ENCODE measurements at places on chromosomes 4 and X.

- H3K4me3 ChIP-seq, result no peak overlapping the region
- DNase-seq, result no peak
- H3K27ac ChIP-seq, result no peak overlapping the region
- H3K36me3 ChIP-seq, result no peaks in the 10 kb centered on the region
- no peaks in the 10 kb centered on the region for H3K27me3 ChIP-seq
- no peaks in the 10 kb centered on the region for H3K4me1 ChIP-seq
These were observed 41.7 kb upstream of the H2AZ1 start for GRCh38 chr4:99991741-99992140.

- H3K4me1 ChIP-seq, result no peaks in the 10 kb centered on the region
- no peak overlapping the region for H3K4me3 ChIP-seq
- H3K36me3 ChIP-seq, result no peaks in the 10 kb centered on the region
- no peaks in the 10 kb centered on the region for H3K27me3 ChIP-seq
These were observed 34.3 kb upstream of the ARMCX4 start for GRCh38 chrX:101450961-101451360.

DNA sequence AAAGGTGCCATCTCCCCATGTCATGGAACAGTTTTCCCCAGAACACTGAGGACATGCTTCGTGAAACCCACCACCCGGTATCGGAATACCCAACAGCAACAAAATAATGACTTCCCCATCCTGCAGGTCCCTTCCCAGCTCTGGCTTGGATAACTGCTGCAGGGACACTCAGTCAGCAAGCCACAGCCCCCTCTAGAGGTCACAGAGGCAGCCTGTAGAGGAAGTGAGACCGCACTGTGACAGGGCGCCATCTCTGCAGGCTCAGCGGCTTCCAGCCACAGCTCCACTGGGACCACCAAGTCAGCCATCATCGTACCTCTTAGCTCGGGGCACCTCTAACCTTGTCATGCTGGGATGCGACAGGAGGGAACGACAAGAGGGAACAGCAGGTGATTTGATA is 315.9 kb downstream of the LDB2 start:
- H3K36me3 ChIP-seq, result no peaks in the 10 kb centered on the region
- no peak overlapping the region for H3K27ac ChIP-seq
- no peaks in the 10 kb centered on the region for H3K4me1 ChIP-seq
- H3K27me3 ChIP-seq, result no peaks in the 10 kb centered on the region
- DNase-seq, result no peak
- no peak overlapping the region for H3K4me3 ChIP-seq

DNA sequence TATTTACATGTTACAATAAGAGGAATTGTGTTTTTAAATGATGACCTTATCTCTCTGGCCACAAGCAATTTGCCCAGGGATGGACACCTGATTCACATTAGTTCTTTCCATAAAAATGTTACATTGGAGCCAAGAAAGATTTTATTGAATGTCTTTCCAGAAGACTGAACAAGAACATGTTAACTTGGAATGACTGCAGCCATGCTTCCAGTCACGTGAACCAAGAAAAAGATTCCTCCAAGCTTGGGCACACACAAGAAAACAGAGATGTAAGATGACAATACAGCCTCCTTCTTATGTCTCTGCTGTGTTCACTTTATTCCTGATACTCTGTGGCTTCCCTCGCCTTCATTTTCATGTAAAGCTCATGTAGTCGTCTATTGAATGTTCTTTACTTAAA is 737.6 kb downstream of the TRIML1 start:
- DNase-seq, result no peak
- H3K27me3 ChIP-seq, result no peaks in the 10 kb centered on the region
- no peaks in the 10 kb centered on the region for H3K36me3 ChIP-seq
- H3K27ac ChIP-seq, result no peak overlapping the region
- no peak overlapping the region for H3K4me3 ChIP-seq

GRCh38 chr4:90124276-90124675 is 2.9 kb upstream of the CCSER1 start:
- H3K36me3 ChIP-seq, result no peaks in the 10 kb centered on the region
- H3K4me3 ChIP-seq, result no peak overlapping the region

GRCh38 chr4:12186526-12186925 is 757.8 kb upstream of the HS3ST1 start:
- no peak overlapping the region for H3K4me3 ChIP-seq
- no peak overlapping the region for H3K27ac ChIP-seq
- no peaks in the 10 kb centered on the region for H3K36me3 ChIP-seq
- H3K4me1 ChIP-seq, result no peaks in the 10 kb centered on the region

DNA sequence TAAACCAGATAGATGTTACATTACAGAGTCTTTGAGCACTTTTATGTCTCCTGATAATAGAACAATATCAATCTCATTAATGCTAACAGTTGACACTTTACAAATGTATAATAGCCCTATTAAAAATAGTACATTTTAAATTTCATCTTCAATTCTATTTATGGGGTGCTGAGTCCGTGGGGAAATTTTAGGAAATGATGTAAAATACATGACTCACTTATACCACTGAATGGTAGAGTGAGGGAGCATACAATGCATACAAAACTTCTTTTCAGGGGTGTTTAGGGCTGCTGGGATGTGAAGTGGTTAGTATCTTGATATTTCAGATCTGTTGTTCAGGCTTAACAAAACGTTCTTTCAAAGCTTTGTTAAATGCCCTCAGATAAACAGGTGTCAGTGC is 696.2 kb downstream of the TRAM1L1 start:
- H3K4me1 ChIP-seq, result no peaks in the 10 kb centered on the region
- no peak overlapping the region for H3K4me3 ChIP-seq
- DNase-seq, result no peak
- no peaks in the 10 kb centered on the region for H3K27me3 ChIP-seq

GRCh38 chr4:1160351-1160750 is 12.0 kb downstream of the SPON2 start:
- no peaks in the 10 kb centered on the region for H3K4me1 ChIP-seq
- H3K27ac ChIP-seq, result no peak overlapping the region
- H3K27me3 ChIP-seq, result peaks cover 2% of the 10 kb centered on the region
- H3K36me3 ChIP-seq, result no peaks in the 10 kb centered on the region
- no peak overlapping the region for H3K4me3 ChIP-seq

DNA sequence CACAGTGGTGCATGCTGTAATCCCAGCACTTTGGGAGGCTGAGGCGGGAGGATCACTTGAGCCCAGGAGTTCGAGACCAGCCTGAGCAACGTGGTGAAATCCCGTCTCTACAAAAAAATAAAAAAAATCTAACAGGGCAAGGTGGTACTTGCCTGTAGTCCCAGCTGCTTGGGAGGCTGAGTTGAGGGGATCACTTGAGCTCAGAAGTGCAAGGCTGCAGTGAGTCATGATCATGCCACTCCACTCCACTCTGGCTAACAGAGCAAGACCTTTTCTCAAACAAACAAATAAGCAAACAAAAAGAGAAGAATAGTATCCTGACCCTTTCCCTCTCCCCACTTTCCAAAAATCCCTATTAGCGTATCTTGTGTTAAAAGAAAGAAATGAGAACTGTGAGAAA is 52.7 kb downstream of the NPY1R start:
- no peaks in the 10 kb centered on the region for H3K36me3 ChIP-seq
- DNase-seq, result no peak
- H3K4me3 ChIP-seq, result no peak overlapping the region
- no peak overlapping the region for H3K27ac ChIP-seq
- H3K4me1 ChIP-seq, result no peaks in the 10 kb centered on the region
- no peaks in the 10 kb centered on the region for H3K27me3 ChIP-seq

DNA sequence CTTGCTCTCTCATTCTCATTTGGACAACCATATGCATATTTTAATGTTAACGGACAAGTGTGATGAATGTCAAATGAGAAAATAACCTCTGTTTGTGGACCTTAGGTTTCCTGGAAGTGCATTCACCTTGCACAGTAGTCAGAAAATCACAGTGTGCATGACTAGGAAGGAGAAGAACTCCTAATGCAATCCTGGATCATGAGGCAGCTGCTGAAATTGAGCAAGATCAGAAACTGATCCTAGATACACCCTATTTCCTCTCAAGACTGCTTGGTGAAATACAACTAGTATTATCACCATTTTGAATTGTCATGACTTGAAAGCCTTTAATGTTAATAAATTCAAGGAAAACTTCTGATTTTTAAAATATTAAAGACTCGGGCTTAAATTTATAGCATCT is 1148.9 kb downstream of the STIM2 start:
- no peaks in the 10 kb centered on the region for H3K36me3 ChIP-seq
- H3K27me3 ChIP-seq, result no peaks in the 10 kb centered on the region
- H3K27ac ChIP-seq, result no peak overlapping the region
- no peaks in the 10 kb centered on the region for H3K4me1 ChIP-seq
